ENCODE measurements at places on chromosomes 11 and 22. TPM values are rescaled to one million over a fixed set of nuclear protein-coding genes. Genes with fewer than 3 reads are reported as not detected.

OR10G8 gene
- not detected for total RNA-seq

TMPRSS4 gene
- total RNA-seq = 169 TPM

PRDX5 gene
- 227 TPM for total RNA-seq

PHLDA2 gene
- 14.2 TPM for total RNA-seq

NCAM1 gene
- total RNA-seq = 21.7 TPM
